Mesothelial cell of epicardium (in vitro differentiated cells): ENCODE measurements at places on chromosomes 6 and 20. TPM values are rescaled to one million over a fixed set of nuclear protein-coding genes. Genes with fewer than 3 reads are reported as not detected.
A peak's percentile ranks its signal among the peaks of the same experiment; 100 is the strongest.

GRM4 gene
- 0.22 to 0.47 TPM (median 0.27 TPM) in 3 replicates for total RNA-seq

DNA sequence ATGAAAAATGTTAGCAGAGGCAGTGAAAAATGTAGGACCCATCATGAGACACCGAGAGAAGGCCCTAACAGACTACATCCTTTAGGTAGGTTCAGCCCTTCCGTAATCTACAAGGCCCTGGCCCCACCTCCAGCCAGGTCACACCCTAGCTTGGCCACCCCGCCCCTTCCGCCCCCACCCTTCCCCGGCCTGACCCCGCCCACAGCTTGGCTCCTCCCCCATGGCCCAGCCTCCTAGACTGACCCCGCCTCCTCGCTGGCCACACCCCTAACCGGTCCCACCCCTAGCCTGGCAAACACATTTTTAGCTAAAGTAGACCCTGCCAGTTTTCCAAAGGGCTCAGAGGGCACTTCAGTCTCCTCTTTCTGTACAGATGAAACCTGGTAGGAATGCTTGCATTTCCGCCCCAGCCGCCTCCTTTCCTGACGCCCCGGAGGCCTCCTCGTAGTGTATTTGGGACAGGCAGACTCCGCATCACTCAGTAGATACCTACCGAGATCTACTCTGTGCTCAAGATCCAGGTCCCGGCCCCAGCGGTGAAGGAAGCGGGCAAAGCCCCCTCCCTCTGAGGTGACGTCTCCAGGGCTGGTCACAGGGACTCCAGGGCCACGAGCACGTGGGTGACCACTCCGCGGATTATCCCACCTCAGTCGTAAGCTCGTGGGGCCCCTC is 443.5 kb downstream of the PREX1 start:
- DNase-seq, result no peak
- no peaks in the 10 kb centered on the region for H3K27me3 ChIP-seq
- no peaks in the 10 kb centered on the region for H3K36me3 ChIP-seq
- peaks cover 16% of the 10 kb centered on the region for H3K4me1 ChIP-seq

DNA sequence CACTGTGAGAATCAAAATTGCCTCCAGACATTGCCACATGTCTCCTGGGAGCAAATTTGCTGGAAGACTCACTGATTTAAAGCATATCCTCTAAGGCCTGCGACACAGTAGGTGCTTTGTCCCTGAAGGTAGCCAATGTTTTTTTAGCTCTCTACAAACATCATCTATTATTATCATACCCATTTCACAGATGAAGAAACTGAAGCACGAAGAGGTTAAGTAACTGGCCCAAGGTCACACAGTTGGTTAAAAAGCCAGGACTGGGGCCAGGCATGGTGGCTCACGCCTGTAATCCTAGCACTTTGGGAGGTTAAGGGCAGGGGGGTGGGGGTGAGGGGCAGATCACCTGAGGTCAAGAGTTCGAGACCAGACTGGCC is 12.4 kb downstream of the SLC13A3 start:
- H3K27me3 ChIP-seq, result no peaks in the 10 kb centered on the region
- no peak for DNase-seq
- no peaks in the 10 kb centered on the region for H3K36me3 ChIP-seq
- no peak overlapping the region for H3K4me3 ChIP-seq
- no peak overlapping the region for H3K27ac ChIP-seq
- no peaks in the 10 kb centered on the region for H3K4me1 ChIP-seq

MEI4 gene
- 1.2 to 1.5 TPM (median 1.3 TPM) in 3 replicates for total RNA-seq

SLC17A9 gene
- total RNA-seq, result 5.3 to 7.1 TPM (median 5.7 TPM) in 3 replicates

DNA sequence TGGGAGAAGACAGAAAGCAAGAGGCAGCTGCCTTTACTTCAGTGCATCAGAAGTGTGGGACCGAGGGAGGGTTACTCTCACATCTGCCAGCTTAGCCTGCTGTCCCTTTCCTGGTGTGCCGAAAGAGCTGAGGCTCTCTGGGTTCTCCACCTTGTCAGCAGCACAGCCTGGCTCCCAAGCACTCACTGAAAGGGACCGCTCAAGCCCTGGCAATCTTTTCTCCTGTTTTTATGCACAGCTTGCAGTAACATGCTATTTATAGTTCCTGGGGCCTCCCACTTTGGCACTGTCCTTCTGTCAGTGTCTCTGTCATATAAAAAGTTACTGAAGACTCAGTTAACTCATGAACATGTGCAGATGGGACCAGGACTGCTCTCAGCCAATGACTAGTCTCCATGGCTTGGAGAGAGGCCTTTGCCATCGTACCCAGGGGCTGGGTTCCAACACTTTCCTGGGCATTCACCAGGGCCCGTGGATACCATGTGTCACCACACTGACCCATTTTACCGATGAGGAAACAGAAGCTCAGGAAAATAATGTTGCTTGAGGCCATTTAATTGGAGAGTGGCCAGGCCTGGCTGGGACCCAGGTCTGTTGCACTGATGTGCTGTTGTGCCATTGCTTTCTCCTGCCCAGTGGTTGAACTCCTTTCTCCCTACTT is 46.2 kb downstream of the PANK2 start:
- H3K4me1 ChIP-seq, result no peaks in the 10 kb centered on the region
- no peak overlapping the region for H3K4me3 ChIP-seq
- H3K27ac ChIP-seq, result no peak overlapping the region
- peaks cover 44% of the 10 kb centered on the region for H3K36me3 ChIP-seq
- no peaks in the 10 kb centered on the region for H3K27me3 ChIP-seq

BPIFA3 gene
- not detected in 3 replicates for total RNA-seq

GRCh38 chr20:57188056-57188455 is 78.4 kb downstream of the BMP7 start:
- H3K27me3 ChIP-seq, result no peaks in the 10 kb centered on the region
- H3K4me1 ChIP-seq, result peaks cover 8% of the 10 kb centered on the region
- peaks cover 4% of the 10 kb centered on the region for H3K36me3 ChIP-seq
- no peak overlapping the region for H3K27ac ChIP-seq

DNA sequence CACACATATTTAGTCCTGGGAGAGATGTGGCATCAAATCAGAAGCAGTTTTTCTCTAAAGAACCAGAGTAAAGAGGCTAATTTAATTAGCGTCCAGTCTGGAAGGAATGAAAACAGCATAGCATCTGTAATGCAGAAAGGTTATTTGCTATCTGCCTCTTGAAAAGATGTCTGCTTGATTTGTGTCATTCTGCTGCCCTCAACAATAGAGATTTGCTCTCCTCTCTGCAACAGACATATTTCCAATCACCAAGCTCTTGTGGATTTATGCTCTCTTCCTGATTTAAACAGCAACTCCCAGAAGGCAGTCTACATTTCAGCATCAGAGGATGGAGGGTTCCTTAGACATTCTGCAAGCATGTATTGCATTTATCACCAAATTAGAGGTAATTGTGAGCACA is 53.5 kb upstream of the AKAP12 start:
- H3K27ac ChIP-seq, result peak overlapping the region; percentile 88
- H3K36me3 ChIP-seq, result no peaks in the 10 kb centered on the region
- H3K4me1 ChIP-seq, result peaks cover 29% of the 10 kb centered on the region
- H3K27me3 ChIP-seq, result no peaks in the 10 kb centered on the region
- H3K4me3 ChIP-seq, result no peak overlapping the region

MDFI gene
- 146 to 149 TPM (median 148 TPM) in 3 replicates for total RNA-seq

DNA sequence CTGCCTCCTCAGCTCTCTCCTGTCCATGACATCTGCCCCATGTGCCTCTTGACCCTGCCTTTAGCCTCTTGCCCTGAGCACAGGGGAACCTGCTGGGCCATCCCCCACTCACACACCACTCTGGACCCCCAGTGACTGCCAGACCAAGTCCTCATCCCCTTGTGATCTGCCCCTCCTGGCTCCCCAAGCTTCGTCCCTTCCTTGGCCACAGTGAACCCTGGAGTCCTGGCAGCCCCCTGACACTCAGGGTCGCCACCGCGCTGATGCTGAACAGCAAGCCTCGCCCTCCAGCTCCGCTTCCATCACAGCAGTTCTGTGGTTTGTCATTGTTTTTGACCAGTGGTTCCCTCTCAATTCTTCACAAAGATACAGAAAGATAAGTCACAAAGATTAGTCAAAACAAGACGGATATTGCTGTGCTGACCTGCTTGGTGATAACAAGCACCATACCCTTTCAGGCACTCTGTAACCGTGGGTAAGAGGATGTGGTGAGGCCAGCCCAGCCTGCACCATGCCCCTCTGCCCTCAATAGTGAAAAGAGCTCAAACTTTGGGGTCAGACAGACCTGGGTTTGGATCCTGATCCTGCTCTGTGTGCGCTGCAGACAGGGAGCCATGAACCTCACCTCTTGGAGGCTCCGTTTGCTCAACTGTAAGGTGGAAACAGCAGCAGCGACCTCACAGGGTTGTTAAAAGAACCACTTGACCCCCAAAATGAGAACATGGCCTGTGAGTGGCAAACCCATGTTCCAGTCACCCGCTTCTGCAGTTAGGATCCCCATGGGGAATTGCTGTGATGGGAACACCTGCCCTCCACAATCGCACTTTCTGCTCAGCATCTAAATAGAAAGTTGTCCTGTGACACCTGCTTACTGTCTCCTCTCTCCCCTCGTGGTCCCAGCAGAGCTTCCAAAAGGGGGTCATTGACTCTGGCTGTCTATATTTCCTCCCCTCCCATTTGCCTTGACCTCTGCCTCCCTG is 114.5 kb downstream of the TOX2 start:
- H3K4me1 ChIP-seq, result no peaks in the 10 kb centered on the region
- no peak overlapping the region for H3K4me3 ChIP-seq
- H3K36me3 ChIP-seq, result no peaks in the 10 kb centered on the region
- H3K27ac ChIP-seq, result no peak overlapping the region

GRCh38 chr6:78517399-78517798 is 350.0 kb upstream of the IRAK1BP1 start:
- H3K27ac ChIP-seq, result no peak overlapping the region
- peaks cover 26% of the 10 kb centered on the region for H3K27me3 ChIP-seq
- DNase-seq, result no peak
- no peaks in the 10 kb centered on the region for H3K4me1 ChIP-seq

DNA sequence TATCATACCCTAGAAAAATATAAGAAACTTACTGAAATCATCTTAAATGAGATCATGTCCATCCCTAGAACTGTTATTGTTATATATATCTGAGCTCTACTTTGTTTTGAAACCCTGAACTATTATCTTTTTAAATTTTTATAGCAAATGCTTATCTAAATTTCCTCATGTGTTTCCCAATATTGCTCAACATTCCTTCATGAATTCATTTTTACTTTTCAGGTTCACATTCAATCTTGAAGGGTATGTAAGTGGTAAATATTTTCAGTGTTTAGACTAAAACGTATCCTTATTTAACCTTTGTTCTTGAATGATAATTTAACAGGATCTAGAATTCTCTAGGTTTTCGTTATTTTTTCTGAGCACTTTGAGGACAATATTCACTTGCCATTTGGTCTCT is 23.9 kb downstream of the PDE7B start:
- H3K27me3 ChIP-seq, result no peaks in the 10 kb centered on the region
- H3K27ac ChIP-seq, result no peak overlapping the region

GRCh38 chr20:3471397-3472021 is 691 bp downstream of the ATRN start:
- DNase-seq, result no peak
- H3K4me1 ChIP-seq, result peaks cover 26% of the 10 kb centered on the region
- H3K4me3 ChIP-seq, result peak overlapping the region; percentile 91

PRPH2 gene
- total RNA-seq, result 0.11 to 0.16 TPM (median 0.11 TPM) in 3 replicates

NELFE gene
- 55.5 to 60.0 TPM (median 59.8 TPM) in 3 replicates for total RNA-seq
